Stimulated activated CD4-positive, alpha-beta T cell treated with anti-CD3 and anti-CD28 coated beads, Interleukin-1b, Interleukin-23, amount 100 ng/mL, for 1 hour (primary cell): ENCODE measurements at places on chromosomes 12 and 14.

DNA sequence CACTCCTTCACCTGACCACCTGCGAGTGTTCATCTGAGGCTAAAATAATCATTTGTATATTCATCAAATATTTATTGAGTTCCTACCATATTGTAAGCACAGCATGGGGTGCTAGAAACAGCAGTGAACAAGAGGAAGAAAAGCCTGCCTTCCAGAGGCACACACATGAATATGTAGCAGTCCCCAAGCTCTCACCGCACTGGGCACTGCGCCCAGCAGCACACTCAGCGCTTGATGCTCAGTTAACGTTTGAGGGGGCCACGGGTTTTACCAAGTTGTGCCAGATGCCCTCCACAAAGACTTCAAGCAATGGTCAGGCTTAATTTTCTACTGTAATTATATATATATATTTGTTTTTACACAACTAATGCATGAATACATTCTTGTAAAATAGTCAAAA lies 52.0 kb downstream of the HELB start:
- no peak for DNase-seq

DNA sequence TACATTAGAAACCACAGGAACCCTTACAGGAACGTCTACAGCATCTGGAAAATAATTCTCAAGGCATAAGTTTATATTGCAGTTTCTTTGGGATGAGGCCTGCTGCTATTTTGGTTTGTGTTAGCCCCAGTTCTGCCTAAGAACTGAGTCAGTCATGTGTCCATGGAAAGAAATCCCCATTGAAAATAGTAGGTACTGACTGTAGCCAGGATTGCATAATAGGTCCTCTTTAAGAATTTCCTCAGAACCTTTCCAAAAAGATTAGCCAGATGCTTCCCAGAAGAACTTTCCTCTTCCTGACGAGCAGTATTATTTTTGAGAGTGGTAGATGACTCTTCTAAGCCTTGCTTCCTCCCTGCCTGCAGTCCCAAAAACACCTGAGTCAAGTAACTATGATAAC lies 52.6 kb downstream of the RASSF8 start:
- DNase-seq = no peak

DNA sequence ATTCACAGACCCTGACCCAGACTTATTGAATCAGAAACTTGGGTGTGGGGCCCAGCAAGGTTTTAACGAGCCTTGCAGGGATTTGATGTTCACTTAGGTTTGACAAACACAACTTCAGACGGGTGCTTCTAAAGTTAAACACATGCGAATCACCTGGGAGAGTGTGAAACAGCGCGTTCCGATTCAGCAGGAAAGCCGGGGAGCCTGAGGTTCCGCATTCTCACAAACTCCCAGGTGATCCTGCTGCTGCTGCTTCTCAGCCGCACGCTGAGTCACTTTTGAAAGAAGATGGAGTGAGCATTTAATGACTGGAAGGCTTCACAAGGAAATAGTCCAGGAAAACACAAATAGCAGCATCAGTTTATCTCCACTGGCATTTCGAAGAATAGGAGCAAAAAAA lies 44.2 kb upstream of the DDX11 start:
- DNase-seq = no peak

DNA sequence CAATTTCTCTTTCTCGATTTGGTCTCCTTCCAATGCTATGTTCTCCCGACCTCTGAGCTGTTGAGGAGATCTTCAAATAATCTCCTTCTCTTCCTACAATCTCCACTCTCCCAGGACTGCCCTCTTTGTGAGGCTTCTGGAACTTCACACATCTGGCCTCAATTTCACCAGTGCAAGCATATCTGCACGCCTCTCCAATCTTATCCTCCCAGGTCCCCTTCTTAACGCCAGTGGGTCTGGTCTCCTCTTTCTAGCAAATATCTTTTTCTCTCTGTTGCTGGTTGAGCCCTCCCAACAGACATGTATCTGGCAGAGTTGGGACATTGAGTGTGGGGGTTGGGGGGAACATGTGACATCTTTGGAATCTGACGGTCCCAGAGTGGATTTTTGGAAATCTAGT lies 17.9 kb downstream of the RTL1 start:
- DNase-seq = no peak

DNA sequence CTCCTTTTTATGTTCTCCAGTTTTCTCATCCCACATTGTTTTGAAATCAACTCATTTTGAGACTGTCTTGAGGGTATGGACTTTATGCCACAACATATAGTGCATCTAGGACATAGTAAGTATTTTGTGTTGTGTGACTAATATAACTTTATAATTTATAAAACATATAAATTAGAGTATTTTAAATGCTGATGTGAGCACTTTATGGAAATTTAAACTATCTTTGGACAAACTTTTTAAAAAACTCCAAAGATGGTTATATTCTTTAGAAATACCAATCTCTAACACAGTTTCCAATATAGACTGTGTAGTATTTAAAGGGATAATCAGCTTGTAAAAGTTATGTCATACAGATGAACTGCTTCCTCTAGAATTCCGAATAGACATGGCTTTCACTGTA lies 87.4 kb downstream of the LRIG3 start:
- DNase-seq = no peak
